ENCODE measurements at places on chromosomes 13 and 19.

DNA sequence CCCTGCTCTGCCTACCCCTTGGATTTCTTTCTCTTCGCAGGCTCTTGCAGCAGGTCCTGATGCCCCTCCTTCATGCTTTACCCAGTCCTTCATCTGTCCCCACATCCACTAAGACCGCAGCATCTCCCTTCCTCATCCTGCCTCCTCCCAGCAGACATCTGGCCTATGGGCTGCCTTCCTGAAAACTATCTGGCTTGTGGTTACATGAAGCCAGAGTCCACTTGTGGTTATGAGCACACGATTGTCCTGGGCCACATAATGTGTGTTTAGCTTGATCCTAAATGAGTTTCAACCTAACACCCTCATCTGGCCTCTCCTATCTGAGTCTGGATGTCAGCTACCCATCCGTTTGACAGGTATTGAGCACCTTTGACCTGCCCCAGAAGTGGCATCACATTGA, 5.5 kb upstream of the ZNF175 start:
- no peak for DNase-seq

DNA sequence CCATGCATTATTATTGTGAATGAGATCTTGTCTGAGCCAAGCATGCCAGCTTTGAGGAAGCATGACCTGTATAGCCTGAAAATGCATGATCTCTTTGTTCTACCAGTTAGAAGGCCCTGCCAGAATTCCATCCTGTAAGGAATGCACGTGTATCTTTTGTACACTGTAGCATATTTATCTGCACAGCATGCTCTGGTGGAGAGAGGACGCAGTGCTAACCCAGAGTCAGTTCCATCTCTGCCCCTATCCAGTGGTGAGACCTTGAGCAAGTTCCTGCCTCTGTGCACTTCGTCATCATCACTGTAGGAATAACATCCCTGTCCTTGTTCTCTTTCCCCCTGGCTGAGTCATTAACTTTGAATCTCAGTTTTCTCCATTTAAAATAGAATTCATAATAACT, 233.8 kb downstream of the SLC7A1 start:
- DNase-seq: no peak

DNA sequence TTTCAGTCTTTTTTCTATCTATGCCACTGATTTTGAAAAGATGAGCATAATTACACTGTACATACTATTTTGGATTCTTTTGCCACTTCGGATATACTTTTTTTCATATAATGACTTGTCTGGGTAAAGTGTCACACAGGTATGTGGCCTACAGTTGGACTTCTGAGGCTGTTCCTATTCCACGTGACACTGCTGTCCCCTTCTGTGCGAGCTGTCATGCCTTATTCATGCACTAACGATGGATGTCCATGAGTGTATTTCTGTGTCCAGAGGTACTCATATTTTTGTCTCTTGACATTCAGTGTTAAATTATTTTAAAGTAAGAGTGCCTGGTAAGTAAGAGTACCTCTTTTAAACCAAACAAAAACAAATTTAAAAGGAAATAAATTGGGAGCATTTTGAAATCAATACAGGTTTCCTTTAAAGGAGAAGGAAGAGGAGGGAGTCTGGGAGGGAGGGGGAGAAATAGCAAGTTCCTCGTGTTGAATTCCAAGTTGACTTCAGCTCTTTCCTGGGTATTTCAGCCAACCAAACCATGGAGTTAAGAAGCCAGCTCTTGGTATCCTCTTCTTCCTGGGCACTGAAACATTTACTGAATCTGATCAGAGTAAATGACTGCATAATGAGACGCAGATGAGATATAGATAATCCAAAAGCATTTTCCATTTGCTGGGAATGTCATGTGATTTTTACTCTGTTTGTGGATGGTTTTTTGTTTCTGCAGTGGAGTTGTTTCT, 61.3 kb downstream of the TNFRSF19 start:
- no peak for DNase-seq

- DNase-seq: no peak
Measured at GRCh38 chr13:30850204-30850866, 55.7 kb upstream of the MEDAG start.

GRCh38 chr19:12800466-12800770, 1.2 kb downstream of the PRDX2 start:
- no peak for DNase-seq

DNA sequence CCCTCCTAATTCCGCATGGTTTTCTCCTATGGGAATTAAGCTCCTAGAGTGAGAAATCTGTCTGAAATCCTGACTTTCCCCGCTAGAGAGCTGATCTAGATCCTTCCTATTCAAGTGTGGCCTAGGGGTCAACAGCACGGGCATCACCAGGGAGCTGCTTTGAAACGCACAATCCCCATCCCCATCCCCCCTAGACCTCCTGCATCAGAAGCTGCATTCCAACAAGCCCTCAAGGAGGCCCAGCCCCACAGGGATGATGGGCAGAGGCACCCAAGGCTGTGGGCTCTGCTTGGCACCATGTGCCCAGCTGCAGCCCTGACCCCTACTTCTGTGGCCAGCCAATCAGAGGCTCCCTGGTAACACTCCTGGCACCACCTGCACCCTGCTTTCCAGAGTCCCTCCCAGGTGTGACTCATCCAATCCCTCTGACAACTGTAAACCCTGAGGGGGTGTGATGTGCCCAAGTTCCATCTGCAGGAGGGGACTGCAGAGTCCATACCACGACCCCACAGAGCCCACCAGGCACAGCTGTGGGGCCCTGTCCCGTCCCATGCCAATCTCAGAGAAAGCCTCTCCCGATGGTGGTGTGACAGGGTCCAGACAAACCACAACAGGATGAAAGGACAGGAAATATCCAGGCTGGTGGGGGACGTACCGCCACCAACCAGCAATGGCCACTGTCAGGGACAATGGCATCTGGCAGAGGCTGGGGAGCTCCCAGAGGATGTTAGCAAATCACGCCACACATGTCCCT, 19.8 kb upstream of the SLC35E1 start:
- no peak for DNase-seq

- DNase-seq: no peak
Measured at GRCh38 chr19:6223461-6224307, 56.1 kb downstream of the MLLT1 start.
